Lower lobe of right lung (tissue), 2 donors: ENCODE measurements at places on chromosomes 1 and 21. TPM values are rescaled to one million over a fixed set of nuclear protein-coding genes. Genes with fewer than 3 reads are reported as not detected.

DNA sequence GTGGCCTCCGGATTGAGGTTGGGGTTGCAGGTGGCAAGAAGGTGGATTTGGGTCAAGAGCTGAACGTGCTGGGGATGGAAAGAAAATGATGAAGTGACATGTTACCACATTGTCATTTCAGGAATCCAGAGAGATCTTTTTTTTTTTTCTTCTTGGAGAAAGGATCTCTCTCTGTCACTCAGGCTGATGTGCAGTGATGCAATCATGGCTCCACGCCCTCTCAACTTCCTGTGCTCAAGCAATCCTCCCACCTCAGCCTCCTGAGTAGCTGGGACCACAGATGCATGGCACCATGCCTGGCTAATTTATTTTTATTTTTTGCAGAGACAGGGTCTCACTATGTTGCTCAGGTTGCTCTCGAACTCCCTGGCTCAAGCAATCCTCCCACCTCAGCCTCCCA is 80.6 kb downstream of the GON4L start:
- DNase-seq = no peak
- no peak overlapping the region for H3K4me3 ChIP-seq
- H3K27me3 ChIP-seq = no peaks in the 10 kb centered on the region
- H3K36me3 ChIP-seq = peaks cover 95% of the 10 kb centered on the region
- no peaks in the 10 kb centered on the region for H3K4me1 ChIP-seq

DNA sequence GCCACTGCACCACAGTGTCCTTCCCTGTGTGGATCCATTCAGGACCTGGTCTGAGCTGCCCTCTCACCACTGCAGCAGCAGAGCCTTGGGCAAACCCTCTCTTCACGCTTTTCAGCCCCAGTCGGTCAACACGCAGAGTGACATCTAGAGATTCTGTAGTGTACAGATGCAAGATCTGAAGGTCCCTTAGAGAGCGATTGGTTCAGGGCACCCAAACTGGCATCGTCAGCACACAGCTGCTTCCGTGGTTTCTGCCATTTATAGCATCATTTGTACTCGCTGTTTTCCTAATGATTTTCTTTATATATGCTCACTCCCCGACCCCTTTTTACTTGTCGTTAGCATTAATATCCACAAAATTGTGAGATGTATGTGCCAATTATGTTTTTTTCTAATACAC is 1.5 kb upstream of the ASCL5 start:
- no peaks in the 10 kb centered on the region for H3K36me3 ChIP-seq
- no peak overlapping the region for H3K4me3 ChIP-seq
- H3K4me1 ChIP-seq = no peaks in the 10 kb centered on the region
- H3K27me3 ChIP-seq = no peaks in the 10 kb centered on the region

- no peaks in the 10 kb centered on the region for H3K27me3 ChIP-seq
- H3K27ac ChIP-seq = no peak overlapping the region
- no peak overlapping the region for H3K4me3 ChIP-seq
- peaks cover 39% of the 10 kb centered on the region for H3K36me3 ChIP-seq
- H3K4me1 ChIP-seq = peaks cover 14% of the 10 kb centered on the region
Measured at GRCh38 chr1:15531682-15532081, 5.0 kb downstream of the DNAJC16 start.

DNA sequence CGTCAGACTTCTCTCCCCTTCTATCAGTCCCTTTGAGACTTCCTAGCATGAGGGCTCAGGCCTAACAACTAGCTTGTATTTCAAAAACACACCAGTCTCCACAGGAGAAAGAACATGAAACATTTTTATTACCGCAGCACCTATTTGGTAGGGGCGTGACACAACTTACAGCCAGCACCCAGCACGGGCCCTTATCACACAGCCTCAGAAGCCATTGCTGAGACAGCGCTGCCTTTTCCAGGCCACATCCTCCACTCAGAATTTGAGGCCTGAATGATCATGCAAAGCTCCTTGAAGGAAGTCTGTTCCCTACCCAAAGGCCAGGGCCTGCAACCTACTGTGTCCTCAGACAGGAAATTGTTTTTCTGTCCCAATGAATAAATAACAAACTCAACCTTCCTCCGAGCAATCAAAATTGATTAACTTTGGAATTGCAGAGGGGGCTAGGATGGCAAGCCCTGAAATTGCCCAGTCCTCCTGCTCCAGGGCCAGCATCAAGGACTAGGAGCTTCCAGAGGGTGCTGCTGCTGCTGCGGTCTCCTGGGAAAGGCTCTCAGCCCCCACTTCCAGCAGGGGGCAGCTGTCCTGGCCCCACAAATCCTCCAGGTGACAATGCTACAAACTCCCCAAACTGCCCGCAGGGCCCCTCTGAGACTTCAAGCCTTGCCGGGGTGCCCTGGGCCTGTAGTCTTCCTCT is 94.3 kb upstream of the GALNT2 start:
- H3K4me3 ChIP-seq = no peak overlapping the region
- H3K36me3 ChIP-seq = no peaks in the 10 kb centered on the region
- no peak overlapping the region for H3K27ac ChIP-seq
- no peaks in the 10 kb centered on the region for H3K27me3 ChIP-seq

The OR2AK2 gene
- not detected for total RNA-seq

- H3K27me3 ChIP-seq = no peaks in the 10 kb centered on the region
- no peak for DNase-seq
- H3K4me3 ChIP-seq = no peak overlapping the region
- no peaks in the 10 kb centered on the region for H3K4me1 ChIP-seq
- no peak overlapping the region for H3K27ac ChIP-seq
Measured at GRCh38 chr21:27036736-27037301, 69.9 kb upstream of the ADAMTS5 start.

- H3K36me3 ChIP-seq = no peaks in the 10 kb centered on the region
- H3K27me3 ChIP-seq = no peaks in the 10 kb centered on the region
- H3K4me1 ChIP-seq = peaks cover 33% of the 10 kb centered on the region
- no peak for DNase-seq
Measured at GRCh38 chr21:29185172-29185571, 54.7 kb downstream of the MAP3K7CL start.

DNA sequence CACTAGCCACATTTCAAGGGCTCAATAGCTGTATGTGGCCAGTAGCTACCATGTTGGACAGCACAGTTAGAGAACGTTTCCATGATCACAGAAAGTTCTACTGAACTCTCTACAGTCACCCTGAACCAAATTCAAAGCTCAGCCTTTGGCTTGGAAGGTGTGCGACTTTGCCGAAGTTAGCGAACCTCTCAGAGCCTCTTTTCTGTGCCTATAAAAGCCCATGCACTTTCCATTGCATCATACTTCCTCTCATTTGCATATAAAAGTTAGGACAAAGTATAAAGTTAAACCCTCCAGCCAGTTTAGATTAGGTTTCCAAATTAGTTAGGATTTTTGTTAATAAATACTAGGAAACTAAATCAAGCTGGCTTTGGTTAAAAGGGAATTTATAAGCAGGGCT is 4.7 kb upstream of the SLC1A7 start:
- H3K27me3 ChIP-seq = no peaks in the 10 kb centered on the region
- DNase-seq = no peak
- H3K4me1 ChIP-seq = peaks cover 21% of the 10 kb centered on the region
- peak overlapping the region; percentile 77 for H3K27ac ChIP-seq
- H3K4me3 ChIP-seq = no peak overlapping the region

- no peaks in the 10 kb centered on the region for H3K36me3 ChIP-seq
- no peak overlapping the region for H3K27ac ChIP-seq
- no peaks in the 10 kb centered on the region for H3K4me1 ChIP-seq
- H3K4me3 ChIP-seq = no peak overlapping the region
Measured at GRCh38 chr1:153140484-153140883, 10.2 kb downstream of the SPRR2G start.

The CATSPERE gene
- total RNA-seq = 1.7 TPM

- H3K4me3 ChIP-seq = no peak overlapping the region
- H3K36me3 ChIP-seq = no peaks in the 10 kb centered on the region
- no peak for DNase-seq
- H3K4me1 ChIP-seq = peaks cover 16% of the 10 kb centered on the region
- no peaks in the 10 kb centered on the region for H3K27me3 ChIP-seq
Measured at GRCh38 chr1:184958554-184959353, 15.6 kb downstream of the NIBAN1 start.

- H3K36me3 ChIP-seq = peaks cover 29% of the 10 kb centered on the region
- H3K27me3 ChIP-seq = no peaks in the 10 kb centered on the region
- H3K4me3 ChIP-seq = peak within 1 kb of the TSS; percentile 82
- no peak for DNase-seq
Measured at GRCh38 chr1:207051191-207051943, at the start of gene YOD1. YOD1 (minus strand) TSS chr1:207051208; CDS start chr1:207051030, 178 bp downstream.

GRCh38 chr1:177741476-177741875 is 228.4 kb downstream of the SEC16B start:
- H3K27ac ChIP-seq = no peak overlapping the region
- no peak overlapping the region for H3K4me3 ChIP-seq
- no peak for DNase-seq

DNA sequence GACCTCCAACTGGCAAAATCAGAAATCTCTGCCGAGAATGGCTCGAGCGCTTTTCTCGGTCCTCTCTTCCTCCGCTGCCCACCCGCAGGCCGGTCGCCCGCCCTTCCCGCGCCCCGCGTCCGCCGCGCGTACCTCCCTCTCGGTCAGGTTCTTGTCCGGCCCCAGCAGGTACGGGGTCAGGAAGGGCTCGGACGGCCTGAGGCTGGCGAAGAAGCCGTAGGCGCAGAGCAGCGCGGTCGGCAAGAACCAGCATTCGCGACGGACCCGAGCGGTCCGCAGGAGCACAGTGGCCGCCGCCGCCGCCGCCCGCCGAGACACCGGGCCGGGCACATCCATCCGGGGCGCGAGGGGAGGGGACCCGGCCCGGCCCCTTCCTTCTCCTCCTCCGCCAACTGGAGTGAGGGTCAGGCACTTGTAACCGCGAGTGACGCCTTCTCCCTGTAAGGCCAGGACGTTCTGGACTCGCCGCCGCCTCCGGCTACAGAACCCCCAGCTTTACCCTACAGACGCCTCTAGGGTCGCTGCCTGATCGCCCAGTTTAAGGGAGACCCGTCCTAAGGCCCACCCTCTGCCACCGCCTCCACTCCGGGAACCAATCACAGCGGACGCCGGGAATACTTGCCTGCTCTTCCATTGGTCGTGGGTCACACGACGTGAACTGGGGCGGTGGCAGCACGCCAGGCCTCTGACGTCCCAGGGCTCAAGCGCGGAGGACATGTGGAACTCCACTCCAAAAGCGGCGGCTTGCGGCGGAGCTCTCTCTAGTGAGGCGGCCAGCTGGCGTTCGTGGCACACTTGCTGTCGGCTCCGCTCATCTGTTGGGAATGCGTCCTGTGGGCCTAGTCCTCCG is at the start of gene SLC19A2:
TSS of gene SLC19A2 (minus strand) at position 514 of the 850 bp plus-strand sequence. CDS start at position 336, 178 bp downstream.
- H3K4me3 ChIP-seq = peak within 1 kb of the TSS; percentile 83
- DNase-seq = peak; percentile 100
- H3K27me3 ChIP-seq = no peaks in the 10 kb centered on the region
- peaks cover 32% of the 10 kb centered on the region for H3K4me1 ChIP-seq
- peak within 1 kb of the TSS; percentile 100 for H3K27ac ChIP-seq
- H3K36me3 ChIP-seq = no peaks in the 10 kb centered on the region

GRCh38 chr1:62621907-62622306 is 24.6 kb downstream of the ANGPTL3 start:
- no peak for DNase-seq
- peaks cover 5% of the 10 kb centered on the region for H3K4me1 ChIP-seq
- H3K27ac ChIP-seq = no peak overlapping the region
- no peaks in the 10 kb centered on the region for H3K27me3 ChIP-seq

The FAM167B gene
- total RNA-seq = 21.9 TPM

- no peak overlapping the region for H3K4me3 ChIP-seq
- no peak for DNase-seq
- H3K4me1 ChIP-seq = no peaks in the 10 kb centered on the region
- H3K27me3 ChIP-seq = no peaks in the 10 kb centered on the region
- no peak overlapping the region for H3K27ac ChIP-seq
Measured at GRCh38 chr1:47650611-47651010, 212.8 kb downstream of the FOXD2 start.

- H3K4me3 ChIP-seq = no peak overlapping the region
- peaks cover 15% of the 10 kb centered on the region for H3K4me1 ChIP-seq
- no peaks in the 10 kb centered on the region for H3K36me3 ChIP-seq
- H3K27ac ChIP-seq = peak overlapping the region; percentile 36
- peak; percentile 36 for DNase-seq
Measured at GRCh38 chr21:42039911-42040351, 29.8 kb upstream of the ZBTB21 start.

GRCh38 chr1:153598309-153599172 is 14.4 kb downstream of the S100A16 start:
- no peak for DNase-seq
- no peak overlapping the region for H3K4me3 ChIP-seq
- no peaks in the 10 kb centered on the region for H3K27me3 ChIP-seq
- no peak overlapping the region for H3K27ac ChIP-seq
- H3K4me1 ChIP-seq = peaks cover 7% of the 10 kb centered on the region

The C1orf21 gene
- 70.8 TPM for total RNA-seq

GRCh38 chr1:153682730-153683129 is 4.2 kb downstream of the NPR1 start:
- H3K4me3 ChIP-seq = no peak overlapping the region
- peaks cover 13% of the 10 kb centered on the region for H3K27me3 ChIP-seq
- peak; percentile 28 for DNase-seq

DNA sequence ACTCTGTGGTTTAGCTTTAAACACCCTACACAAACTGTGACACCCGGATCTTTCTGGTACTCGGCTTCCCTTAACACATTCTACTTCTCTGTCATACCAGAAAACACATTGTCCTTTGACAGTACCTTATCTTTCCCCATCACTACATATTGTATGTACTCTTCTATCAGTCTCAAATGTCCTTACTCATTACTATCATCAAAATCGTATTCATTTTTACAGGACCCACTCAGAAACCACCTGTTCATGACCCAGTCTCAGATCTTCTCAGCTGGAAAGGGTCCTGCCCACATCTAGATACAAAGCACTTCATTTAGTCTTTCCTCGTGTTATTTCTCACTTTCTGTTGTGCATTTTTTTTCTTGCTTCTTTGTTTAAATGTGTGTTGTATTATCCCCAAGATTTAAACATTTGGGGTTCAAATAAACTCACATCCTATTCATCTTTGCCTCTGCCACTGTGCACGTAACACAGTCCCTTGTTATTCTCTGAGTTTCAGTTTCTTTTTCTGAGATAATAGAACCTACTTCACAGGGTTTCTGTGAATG is 27.7 kb downstream of the CD34 start:
- H3K4me1 ChIP-seq = peaks cover 47% of the 10 kb centered on the region
- peak overlapping the region; percentile 33 for H3K4me3 ChIP-seq
- H3K27ac ChIP-seq = peak overlapping the region; percentile 69
- no peaks in the 10 kb centered on the region for H3K36me3 ChIP-seq

The C1orf50 gene
- total RNA-seq = 5.6 TPM

DNA sequence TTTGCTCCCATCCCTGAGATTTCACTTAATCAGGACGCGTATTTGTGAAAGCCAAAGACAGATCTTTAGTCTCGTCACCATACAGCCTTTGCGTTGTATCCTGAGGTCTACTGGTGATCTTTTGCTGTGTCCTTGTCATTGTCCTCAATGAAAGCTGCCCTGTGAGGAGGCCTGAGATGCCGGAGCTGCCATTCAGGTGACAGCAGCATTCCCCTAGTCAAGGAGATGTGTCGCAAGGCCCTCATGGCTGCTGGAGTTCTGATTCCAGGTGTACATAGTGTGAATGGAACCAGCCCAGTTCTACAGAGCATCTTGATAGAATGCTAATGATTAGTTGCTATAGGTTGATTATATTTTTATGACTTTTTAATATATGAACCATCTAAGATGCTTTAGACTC is 24.1 kb downstream of the TTF2 start:
- H3K27me3 ChIP-seq = no peaks in the 10 kb centered on the region
- H3K4me3 ChIP-seq = no peak overlapping the region
- DNase-seq = no peak
- no peak overlapping the region for H3K27ac ChIP-seq
- no peaks in the 10 kb centered on the region for H3K4me1 ChIP-seq
